ENCODE measurements at places on chromosomes 4 and X.

GRCh38 chrX:130829526-130830515, 73.2 kb downstream of the ENOX2 start:
- no peak for DNase-seq

- DNase-seq, result no peak
Measured at GRCh38 chr4:150348079-150348478, 233.9 kb upstream of the MAB21L2 start.

GRCh38 chr4:184831153-184831552, 5.4 kb upstream of the ACSL1 start:
- no peak for DNase-seq

GRCh38 chrX:150012647-150013381, 74.5 kb upstream of the EOLA2 start:
- DNase-seq, result no peak

GRCh38 chr4:136706942-136707341, 825.4 kb downstream of the PCDH18 start:
- no peak for DNase-seq

DNA sequence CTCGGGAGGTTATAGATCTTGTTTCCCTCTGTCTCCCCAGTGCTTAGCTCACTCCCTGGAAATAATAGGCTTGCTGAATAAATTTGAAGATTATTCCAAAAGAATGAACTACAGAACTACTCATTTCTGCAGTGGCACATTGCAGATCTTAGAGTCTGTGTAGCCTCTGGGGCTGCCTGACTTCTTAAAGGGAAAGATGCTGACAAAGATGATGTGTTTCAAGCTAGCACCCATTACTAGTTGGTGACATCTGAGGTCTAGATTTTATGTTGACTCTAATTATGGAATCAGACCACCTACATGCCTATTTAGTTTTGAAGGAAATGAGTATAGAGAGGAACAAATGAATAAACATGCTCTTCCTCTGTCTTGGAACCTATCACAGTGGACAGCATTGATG, 123.7 kb upstream of the KCNIP4 start:
- no peak for DNase-seq

GRCh38 chr4:186554914-186555827, at the start of gene MTNR1A:
Gene MTNR1A, minus strand, starts transcription at chr4:186555567. Its CDS starts 202 bp downstream, at chr4:186555365.
- DNase-seq, result peak; percentile 48

DNA sequence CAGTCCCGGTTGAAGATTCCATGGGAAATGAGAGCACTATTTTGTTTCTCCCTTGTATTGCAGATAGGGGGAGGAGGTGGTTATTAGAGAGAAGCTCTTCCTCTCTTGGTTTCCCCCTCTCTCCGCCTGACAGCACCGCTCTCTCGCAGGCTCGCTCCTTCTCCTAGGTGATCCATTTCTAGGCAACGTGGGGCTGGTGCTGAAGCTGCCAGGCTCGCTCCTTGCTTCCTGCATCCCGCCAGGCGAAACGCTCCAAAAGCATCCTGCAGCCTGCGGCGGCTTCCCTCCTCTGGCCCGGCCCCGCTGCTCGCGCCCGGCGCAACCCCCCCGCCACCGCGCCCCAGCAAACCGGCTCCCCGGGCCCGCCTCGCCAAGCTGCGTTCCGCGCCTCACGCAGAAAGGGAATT, at the start of gene GRID2:
GRID2 (plus strand) TSS at position 346 of the 407 bp plus-strand sequence.
- peak; percentile 65 for DNase-seq

DNA sequence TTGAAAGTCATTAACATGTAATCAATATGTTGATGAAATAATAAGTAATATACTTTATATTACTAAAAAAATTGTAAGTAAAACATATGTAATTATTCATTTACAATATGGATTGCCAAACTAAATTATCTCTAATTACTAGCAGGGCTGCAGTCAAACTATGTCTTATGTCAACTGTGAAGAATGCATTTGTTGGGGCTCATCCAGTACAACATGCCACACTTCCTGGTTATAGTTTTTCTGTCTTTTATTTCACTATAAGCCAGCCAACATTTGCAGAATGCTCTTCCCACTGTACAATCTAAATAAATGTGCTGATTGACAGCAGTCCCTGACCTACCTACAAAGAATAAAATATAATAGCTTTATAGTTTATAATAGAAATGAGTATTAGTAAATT, 975.4 kb upstream of the NDST4 start:
- DNase-seq, result no peak

DNA sequence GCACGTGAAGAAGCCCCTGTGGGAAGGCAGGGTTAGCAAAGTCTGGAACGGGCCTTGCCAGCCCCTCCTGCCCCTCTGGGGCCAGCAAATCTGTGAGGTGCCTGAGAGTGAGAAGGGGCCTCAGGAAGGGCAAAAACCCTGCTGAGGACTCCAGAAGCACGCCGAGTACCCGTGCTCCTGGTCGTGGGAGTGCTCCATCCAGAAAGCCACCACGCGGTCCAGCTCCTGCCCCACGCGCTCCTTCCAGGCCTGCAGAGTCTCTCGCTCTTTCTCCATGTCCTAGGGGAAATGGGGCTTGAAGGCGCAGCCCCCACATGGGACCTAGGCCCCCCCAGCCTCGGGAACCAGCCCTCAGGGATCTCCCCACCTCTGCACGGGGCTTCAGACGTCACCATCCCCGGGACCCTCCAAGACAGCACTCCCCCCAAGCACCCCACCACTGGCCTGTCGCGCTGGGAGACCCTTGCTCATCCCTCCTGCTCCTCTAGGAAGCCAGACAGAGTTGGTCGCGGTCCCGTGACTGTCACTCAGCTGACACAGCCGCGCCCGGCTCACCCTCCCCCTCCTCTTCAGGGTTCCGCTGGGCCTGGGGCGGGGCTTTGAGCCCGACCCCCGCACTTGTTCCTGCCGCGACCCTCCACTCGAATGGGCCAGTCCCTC, at the start of gene RENBP:
RENBP (minus strand) TSS at position 504 of the 660 bp plus-strand sequence; CDS start at position 471, 33 bp downstream.
- peak; percentile 60 for DNase-seq

- no peak for DNase-seq
Measured at GRCh38 chrX:28854637-28855036, 267.4 kb downstream of the IL1RAPL1 start.

DNA sequence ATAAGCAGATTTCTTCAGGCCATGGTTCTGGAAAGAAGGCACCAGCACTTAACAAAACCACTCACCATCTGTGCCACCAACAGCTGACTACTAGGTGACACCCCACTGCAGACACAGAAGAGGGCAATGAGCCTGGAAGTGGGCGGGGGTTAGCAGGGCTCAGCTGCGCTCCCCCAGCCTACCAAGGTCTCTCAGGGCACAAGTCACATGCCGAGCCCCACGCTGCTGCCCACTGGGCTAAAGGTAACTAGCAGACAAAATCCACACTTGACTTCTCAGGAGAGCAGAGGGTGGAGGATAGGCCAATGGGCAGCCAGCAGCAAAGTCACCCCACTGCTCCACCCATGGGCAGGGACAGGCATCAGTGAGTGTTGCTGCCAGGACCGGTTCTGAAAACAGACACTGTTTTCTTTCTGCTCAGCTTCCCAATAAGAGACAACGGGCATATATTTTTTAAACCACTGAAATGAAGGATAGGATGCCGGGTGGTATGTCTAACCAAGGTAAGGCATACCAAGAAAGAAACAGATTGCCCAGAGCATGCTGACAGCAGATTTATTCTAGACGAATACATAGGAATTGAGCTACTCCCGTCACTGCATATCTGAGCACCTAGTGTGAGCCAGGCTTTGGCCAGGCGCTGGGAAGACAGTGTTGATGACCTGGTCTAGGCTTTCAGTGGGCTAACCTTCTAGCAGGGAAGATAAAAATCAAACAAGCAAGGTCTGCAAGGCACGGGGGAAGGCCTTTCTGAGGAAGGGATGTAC, 20.1 kb downstream of the ACSL1 start:
- peak; percentile 89 for DNase-seq

DNA sequence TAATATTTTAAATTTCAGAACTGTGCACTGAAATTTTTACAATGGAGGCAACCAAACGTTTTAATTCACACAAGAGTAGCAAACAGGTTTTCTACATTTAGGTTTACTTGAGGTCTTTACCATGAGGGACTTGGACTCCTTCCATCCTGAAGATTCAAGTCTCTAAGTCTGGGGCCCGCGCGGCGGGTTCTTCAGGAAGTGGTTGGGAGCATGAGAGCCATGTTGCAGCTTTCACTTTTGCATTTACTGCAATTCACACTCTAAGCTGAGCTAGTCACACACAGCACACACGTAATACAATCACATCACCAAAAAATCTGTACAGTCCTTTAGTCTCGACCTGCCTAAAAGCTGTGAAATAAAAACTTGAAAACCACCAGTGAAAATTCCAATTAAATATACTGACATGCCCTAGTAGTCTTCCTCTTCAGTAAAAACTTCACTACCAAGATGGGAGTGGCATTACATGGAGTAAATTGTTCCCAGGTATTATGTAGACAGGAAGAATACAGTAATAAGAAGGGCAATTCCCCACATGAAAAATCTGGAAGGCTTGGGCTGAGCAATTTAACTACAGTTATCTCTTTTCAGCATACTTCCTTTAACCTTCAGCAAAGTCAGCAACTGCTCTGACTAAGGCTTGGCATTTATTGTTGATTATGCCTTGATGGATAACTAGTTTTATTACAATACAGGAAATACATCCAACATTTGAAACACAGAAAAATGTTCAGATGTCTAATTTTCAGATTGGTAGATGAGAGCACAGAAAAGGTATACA, 571.1 kb upstream of the DIPK2B start:
- peak; percentile 47 for DNase-seq

All from stomach (tissue), 19 donors.